ENCODE measurements at places on chromosomes 16 and 17.
A peak's percentile ranks its signal among the peaks of the same experiment; 100 is the strongest.

DNA sequence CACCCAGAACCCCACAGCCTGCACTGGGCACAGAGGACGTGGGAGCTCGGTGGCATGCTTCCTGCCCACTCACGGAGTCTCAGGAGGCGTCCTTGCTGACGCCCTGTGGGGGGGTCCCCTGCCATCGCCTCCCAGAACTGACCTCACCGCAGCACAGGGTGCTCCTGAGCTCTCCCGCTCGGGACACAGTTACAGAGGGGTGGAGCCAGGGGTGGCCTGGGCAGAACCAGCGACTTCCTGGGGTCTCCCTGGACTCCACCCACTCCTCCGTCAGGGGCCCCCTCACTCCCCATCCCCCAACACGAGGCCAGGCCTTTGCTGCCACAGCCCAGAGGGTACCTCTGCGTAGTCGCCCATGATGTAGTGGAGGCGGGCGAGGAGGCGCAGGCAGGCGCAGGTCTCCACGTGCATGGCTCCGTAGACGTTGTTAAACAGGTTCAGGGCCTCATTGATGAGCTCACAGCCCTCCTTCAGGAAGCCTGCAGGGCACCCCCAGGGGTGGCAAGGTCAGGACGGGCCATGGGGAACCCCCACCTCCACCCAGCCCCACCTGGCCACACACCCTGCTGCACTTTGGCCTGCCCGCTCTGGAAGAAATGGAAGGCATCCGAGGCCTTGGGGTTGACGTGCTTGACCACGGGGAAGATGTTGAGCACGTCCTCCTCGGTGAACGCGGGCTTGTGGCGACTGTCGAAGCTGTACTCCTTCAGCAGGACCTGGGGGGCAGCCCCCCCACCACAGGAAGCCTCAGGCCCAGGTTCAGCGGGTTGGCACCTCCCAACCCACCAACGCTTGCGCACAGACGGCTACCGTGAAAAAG, 17.8 kb downstream of the CLUH start:
- no peak for DNase-seq

GRCh38 chr16:67028167-67028695, 718 bp upstream of the CBFB start:
- peak; percentile 20 for DNase-seq

GRCh38 chr17:71740866-71741265, 380.0 kb upstream of the SOX9 start:
- no peak for DNase-seq

DNA sequence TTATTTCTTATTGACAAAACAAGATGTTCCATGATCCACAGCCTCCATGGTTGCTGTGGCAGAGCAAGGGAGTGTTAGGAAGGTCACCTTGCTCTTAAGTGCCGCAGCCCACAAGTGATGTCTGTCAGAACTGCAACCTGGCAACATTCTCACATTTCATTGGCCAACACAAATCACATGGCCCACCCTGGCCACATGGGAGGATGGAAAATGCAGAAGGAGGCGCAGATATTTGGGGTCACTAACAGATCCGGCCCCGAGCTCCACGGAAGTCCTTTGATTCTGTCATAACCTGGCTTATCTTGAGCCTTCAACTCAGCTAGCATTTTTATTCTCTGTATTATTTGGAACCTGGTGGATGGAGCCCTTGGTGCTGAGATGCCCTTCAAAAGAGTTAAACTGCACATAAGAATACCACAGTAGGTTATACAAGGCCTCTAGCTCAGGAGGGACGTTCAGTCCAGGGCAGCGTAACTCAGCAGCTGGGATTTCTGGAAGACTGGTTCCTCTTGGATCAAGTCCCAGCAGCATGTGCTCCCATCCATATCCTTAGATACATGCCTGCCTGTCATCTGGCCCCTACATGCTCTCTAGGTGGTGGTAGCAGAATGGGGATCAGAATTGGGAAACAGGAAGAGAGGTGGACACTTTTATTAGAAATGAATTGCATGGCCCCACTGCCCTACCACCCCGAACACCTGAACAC, 508.1 kb downstream of the HAPSTR1 start:
- no peak for DNase-seq

GRCh38 chr16:56488035-56488434, 31.8 kb downstream of the BBS2 start:
- no peak for DNase-seq

- DNase-seq = no peak
Measured at GRCh38 chr17:54085934-54086333, 263.2 kb downstream of the KIF2B start.

All from GM23248 (cell line).